HCEC 1CT (cell line): ENCODE measurements at places on chromosomes 3 and 15.

- DNase-seq = peak; percentile 93
Measured at GRCh38 chr3:27758083-27758482, 36.0 kb upstream of the EOMES start.

GRCh38 chr3:14370720-14371572 is 31.5 kb upstream of the SLC6A6 start:
- DNase-seq = no peak

GRCh38 chr3:188687389-188687788 is 484.4 kb upstream of the TPRG1 start:
- peak; percentile 93 for DNase-seq

GRCh38 chr3:119184796-119185570 is 11.6 kb downstream of the UPK1B start:
- peak; percentile 79 for DNase-seq

- no peak for DNase-seq
Measured at GRCh38 chr3:56003129-56003528, 465.1 kb downstream of the ERC2 start.

GRCh38 chr3:49928481-49929017 is 1.1 kb downstream of the MON1A start:
- no peak for DNase-seq

- peak; percentile 80 for DNase-seq
Measured at GRCh38 chr15:40058476-40059140, 19.6 kb upstream of the SRP14 start.

- peak; percentile 0 for DNase-seq
Measured at GRCh38 chr15:21261396-21261964, 178.8 kb downstream of the POTEB3 start.

- DNase-seq = no peak
Measured at GRCh38 chr3:183181606-183182005, 19.1 kb upstream of the LAMP3 start.

GRCh38 chr3:19364148-19364547 is 215.8 kb downstream of the KCNH8 start:
- no peak for DNase-seq

DNA sequence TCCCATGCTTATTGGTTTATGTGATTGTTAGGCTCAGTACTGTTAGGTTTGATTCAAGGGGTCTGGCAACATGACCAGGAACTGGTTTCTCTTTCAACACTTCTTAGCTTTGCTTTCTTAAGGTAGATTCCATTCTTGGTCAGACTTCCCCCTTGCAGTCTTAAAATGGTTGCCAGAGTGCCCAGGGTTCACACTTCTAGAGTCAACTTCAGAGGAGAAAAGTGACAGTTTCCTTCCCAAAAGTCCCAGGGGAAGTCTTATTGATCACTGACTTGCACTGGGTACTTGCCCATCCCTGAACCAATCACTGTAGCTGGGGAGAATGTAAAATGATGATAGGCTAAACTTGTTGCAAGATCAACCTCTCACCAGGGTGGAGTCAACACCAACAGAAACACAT is 14.1 kb downstream of the MGLL start:
- DNase-seq = no peak

DNA sequence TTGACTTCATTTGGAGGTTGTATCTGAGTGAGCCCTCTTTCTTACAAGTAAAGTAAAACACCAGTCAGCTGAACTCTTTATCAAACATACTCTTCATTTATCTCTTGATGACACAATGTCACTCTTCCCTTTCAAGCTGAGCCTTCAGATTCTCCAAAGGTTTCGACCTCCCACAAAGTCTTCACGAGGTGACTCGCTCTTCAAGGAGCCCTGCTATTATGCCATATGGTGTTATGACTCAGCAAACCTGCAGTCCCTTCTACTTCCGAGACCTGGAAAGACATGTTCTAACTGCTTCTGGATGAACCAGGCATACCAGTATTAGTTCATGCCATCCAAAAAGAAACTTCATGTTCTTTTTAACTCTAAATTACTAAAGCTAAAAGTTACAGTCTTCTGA is 23.1 kb downstream of the AADAC start:
- DNase-seq = peak; percentile 81

DNA sequence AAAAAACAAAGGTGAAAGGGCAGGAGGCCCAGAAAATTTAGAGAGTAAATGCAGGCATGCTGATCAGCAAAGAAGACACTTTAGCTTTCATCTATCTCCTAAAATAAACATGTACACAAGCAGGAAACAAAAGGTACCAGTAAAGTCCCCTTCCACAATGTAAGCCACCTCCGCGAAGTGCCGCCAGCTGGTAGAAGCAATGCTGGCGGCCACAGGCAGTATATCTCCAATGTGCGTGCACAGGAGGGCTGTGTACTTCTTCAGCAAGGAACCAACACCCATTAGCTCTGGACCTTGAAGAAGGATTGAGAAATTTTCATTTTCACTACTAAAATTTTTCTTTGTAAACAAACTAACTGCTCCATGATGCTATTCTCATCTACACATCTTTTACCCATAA is 75.4 kb downstream of the HERC2 start:
- no peak for DNase-seq

- DNase-seq = no peak
Measured at GRCh38 chr3:172074032-172074431, 34.7 kb downstream of the FNDC3B start.

DNA sequence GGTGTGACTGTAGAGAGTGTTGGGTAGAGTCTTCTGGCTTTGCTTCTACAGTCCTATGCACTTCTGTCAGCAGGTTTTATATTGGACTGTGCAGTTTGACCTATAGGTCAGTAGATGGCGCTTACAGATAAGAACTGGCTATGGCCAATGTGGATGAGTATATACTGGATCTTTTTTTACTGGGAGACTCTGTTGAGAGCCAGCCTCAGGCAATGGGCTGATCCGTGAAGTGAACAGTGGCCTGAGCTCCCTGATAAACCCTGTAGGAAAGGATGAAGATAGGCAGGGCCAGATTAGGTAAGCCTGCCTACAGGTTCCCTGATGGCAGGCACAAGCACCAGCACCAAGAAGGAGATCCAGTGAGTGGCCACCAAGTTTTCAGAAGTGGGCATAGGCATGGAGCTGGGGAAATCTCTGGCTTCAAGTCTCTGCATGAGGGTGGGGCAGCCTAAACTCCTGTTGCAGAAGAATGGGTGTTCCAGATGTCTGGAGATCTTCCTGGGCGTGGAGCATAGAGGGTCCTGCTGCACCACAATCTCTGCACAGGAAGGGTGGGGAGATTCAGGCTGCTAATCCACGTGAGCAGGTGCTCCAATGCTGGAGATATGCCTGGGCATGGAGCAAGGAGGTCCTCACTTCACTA is 326.0 kb upstream of the SGO1 start:
- peak; percentile 29 for DNase-seq

- no peak for DNase-seq
Measured at GRCh38 chr3:189624130-189624529, 7.1 kb upstream of the TP63 start.

DNA sequence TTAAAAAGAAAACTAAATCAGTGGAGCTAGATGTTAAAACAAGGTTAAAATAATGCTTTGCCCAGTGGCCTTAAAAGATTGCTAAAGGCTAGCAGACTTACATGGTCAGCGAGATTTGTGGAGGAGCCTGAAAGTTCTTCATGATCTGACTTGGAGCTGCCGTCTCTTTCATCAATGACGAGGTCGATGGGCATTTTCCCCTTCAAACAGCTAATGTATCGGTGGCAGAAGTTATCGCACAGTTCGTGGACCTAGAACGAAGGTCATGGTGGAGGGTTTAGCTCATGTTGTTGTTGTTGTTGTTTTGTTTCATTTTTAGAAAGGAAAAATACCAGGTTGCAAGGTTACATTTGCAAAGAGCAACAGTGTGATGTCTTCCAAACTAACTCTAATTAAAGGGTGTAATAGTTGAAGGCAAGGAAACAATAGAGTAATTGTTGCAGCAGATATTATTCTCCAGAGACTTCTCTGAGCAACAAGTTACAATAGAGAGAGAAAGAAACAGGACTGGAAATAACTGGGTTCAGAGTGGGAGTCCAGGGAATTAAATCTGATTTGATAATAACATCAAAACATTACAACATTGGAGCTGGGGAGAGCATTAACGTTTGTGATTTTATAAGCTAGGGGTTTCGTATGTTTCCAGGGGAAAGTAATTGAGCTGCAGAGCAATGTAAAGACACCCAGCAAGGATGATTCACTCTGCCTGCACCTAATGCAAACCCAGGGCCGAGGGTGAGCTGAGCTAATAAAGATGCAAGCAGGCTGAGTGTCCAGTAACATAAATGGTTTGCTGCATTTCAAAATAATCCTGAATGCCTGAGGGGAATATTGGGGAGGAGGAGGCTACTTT is 6.6 kb downstream of the MEIS2 start:
- DNase-seq = peak; percentile 83

GRCh38 chr3:11186771-11187191 is 32.5 kb downstream of the HRH1 start:
- no peak for DNase-seq

DNA sequence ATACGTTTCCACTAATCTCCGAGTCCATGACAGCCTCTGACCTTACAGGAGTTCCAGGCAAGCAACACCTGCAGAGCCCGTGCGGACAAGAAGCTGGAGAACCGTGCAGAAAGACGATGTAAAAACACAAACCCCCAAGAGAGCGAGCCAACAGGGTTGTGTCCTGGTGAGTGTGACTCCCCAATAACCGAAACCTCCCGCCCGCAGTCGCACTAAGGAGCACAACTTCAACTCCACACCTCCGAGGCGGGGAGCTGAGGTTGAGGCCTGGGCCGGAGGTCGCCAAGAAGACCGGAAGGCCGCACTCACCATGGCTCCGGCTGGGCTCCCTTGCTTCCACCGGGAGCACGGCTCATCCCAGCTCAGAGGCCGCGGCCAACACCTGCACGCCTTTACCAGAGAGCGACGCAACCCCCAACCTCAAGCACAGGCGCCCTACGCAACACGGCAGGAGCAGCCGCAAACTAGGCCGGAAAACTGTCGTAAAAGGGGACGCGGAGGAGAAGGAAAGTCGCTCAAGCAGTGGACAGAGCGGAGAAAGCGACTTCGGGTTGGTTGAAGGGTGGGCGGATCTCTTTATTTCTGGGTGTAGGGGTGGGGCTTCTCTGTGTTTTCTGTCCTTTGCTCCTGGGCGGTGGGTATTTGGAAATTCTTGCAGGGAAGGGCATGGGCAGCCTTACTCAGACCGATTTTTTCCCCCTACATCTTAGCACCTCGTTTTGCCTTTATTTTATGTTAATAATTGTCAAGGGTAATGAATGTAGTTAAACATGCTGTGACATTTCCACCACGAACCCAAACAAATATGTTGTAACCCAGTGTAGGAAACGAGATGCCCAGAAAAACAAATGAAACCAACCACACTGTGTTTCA is at the start of gene DNAJC19:
Gene DNAJC19 (minus strand): TSS at position 446 of the 873 bp plus-strand sequence. CDS start 134 bp downstream, at position 312.
- DNase-seq = peak; percentile 95

DNA sequence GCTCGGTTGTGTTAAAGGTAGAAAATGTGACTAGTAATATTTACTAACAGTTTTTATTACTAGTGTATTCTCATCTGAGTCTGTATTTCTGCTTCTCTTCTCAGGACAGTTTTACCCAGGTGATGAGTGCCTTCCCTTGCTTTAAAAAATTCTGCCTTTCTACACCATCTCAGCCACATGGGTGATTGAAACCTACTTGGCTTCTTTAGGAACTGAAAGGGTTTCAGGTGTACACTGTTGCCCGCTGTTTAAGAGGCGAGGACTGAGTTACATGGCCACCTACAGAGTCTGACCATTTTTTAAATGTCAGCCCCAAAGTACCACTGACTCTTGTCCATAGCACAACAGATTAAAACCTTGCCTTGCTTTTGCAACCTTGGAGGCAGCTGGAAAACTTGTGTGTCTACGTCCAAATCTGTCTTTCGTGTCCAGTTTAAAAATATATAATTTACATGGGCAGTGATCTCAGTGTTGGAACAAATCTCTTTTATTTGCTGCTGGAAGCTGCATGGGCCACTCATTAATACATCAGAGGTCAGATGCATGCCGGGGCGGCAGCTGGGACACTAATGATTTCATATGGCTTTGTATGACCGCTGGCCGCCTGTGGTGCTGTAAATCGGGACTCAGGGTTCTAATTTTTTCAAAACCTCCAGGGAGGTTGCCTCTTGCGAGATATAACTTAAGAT is 44.6 kb downstream of the TRIM71 start:
- no peak for DNase-seq

GRCh38 chr3:53850895-53851294 is 4.5 kb downstream of the IL17RB start:
- DNase-seq = peak; percentile 20

DNA sequence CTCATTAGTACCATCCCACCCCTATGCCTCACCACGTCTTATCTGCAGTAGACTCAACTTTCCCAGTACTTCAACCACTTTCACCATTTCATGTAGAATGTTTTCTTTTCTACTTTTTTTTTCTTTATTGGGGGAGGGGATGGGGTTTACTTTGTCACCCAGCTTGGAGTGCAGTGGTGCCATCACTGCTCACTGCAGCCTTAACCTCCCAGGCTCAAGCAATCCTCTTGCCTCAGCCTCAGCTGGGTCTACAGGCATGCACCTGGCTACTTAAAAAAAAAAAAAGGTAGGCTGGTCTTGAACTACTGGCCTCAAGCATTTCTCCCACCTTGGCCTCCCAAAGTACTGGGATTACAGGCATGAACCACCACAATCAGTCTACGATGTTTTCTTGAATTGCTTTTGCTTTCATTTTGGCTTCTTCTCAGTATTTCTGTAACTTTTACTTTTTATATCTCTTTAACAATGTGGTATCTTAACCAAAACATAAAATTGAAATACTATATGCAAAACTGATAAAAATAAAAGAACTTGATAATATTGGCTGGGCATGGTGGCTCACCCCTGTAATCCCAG is 44.9 kb upstream of the CHL1 start:
- DNase-seq = no peak

- no peak for DNase-seq
Measured at GRCh38 chr3:170040418-170040817, 2.6 kb downstream of the GPR160 start.

- no peak for DNase-seq
Measured at GRCh38 chr15:68551296-68551635, 27.5 kb upstream of the CORO2B start.

- DNase-seq = no peak
Measured at GRCh38 chr15:58665672-58666071, 83.8 kb downstream of the ADAM10 start.

DNA sequence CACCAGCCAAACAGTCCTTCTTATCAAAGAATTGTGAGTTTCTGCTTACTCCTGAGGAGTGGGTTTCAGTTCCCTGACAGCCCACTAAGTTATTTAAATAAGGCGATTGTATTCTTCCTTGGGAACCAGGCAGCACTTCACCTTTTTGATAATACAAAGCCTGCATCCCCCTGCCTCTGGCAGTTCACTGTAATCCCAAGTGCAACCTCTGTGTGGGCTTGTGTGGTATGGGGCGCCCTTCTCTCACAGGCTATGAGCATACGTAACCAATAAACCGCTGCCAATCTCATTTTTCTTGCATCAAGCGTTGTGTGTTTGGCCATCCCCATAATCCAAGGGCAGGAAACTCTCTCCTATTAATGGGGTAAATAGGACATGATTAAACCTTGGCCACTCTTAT is 1025.6 kb downstream of the NSUN3 start:
- no peak for DNase-seq

DNA sequence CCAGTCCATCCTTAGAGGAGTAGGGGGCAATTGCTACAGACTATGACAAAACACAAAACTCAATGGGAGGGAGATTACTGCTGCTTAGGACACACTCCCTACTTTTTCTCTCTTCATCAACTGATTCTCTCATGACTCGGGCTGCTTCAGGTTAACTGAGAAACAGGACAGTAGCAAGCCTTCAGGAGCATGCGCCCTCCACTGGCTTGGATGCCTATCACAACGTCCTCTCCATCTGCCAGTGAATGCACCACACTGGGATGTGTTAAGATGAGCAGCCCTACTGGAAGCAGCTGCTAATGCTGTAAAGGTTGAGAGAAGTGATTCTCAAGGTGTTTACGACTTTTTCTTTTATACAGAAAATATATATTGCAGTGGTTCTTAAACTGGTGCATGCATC is 542.3 kb downstream of the EDEM1 start:
- DNase-seq = no peak
